AG09319 (cell line): ENCODE measurements at places on chromosomes 3 and 15.
A peak's percentile ranks its signal among the peaks of the same experiment; 100 is the strongest.

DNA sequence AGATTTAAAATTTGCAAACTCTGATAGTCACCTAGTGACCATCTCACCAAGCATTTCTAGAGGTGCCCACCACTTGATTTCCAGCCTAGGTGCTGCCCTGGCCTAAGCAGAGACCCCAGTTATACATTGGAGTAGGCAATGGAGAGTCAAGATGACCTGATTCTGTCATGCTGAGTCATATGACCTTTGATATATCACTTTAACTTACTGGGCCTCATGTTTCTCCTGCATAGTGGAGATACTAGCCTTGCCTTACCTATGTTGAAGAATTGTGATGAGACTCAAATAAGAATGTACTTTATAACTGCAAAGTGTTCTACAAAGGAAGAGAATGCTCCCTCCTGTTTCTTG lies 75.5 kb upstream of the XCR1 start:
- no peak for DNase-seq

DNA sequence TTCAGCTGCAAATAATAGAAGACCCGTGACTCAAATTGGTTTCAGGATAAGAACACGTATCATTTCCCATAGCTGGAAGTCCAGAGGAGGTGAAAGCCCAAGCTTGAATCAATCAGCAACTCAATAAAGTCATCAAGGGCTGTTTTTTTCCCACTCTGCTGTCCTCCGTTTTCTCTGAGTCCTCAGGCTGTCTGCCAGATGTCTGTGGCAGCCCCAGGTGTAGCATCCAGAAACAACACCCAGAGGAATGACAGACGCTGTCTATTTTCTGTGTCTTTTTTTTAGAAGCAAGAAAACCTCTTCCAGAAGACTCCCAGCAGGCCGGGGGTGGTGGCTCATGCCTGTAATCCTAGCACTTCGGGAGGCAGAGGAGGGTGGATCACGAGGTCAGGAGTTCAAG lies 204.4 kb downstream of the FAM43A start:
- DNase-seq: no peak

DNA sequence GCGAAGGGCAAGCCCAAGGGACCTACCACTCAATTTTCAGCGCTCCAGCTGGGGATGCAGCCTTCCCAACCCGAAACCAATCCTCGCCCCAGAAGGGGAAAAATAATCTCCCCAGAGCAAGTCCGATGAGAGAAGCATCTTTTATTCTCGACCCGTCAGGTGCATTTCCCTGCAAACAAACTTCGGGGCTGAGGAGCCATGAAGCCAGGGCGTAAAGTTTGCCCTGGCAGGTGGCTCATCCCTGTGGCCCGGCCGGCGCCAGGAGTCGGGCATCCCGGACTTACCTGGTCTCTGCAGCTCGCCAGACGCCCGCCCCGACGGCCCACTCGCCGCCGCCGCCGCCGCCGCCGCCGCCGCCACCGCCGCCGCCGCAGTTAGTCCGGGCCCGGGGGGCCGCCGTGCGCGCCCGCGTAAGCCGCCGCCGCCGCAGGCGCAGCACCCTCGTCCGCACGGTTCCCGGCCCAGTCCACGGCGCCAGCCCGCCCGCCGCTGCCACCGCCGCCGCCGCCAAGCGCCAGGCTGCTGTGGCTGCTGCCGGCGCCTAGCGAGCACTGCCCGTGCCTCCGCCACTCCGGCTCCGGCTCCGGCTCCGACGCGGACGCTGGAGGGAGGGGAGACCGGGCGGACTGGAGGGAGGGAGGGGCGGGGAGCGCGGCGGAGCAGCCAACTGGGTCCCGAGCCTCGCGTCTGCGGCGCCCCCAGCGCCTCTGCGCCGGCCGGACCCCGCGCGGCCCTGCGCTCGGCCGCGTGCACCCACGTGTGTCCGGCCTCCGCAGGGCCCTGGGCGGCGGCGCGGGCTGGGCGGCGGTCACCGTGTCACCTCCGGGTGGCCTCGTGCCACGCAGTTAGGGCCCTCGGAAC lies at the start of gene CNTN3:
CNTN3 (minus strand) TSS at position 553 of the 861 bp plus-strand sequence. CDS start 93,547 bp downstream, outside the sequence.
- no peak for DNase-seq

GRCh38 chr3:9855594-9855993 lies 11.8 kb upstream of the RPUSD3 start:
- no peak for DNase-seq

DNA sequence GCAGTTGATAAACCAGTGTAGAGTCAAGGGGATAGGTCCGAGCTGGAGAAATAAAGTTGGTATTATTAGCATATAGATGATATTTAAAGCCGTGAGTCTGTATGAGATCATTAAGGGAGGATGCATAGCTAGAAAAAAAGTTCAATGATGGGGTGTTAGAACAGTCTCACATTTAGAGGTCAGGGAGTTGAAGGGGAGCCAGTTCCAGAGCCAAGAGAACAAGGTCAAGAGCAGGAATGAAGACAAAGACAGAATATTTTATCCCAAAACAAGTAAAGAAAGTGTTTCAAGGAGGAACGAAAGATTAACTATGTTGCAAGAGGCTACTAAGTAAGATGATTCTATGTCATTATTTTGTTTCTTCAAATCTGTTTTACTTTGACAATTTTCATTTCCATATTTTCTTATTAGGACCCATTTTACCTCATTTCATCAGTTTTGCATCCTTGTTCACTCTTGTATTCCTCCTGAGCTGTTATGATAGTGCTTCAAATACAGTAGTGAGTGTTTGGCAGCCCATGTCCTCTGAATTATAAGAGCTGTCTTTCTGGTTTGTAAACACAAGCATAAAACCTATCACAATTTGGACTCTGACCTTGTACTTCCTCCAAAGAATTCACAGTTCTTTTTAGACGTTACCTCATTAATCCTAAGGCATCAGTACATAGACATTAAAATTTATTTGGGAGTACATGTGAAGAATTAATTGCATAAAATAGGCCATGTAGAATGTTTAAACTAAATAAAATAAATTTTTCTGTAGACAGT lies 695.7 kb upstream of the NECTIN3 start:
- no peak for DNase-seq

DNA sequence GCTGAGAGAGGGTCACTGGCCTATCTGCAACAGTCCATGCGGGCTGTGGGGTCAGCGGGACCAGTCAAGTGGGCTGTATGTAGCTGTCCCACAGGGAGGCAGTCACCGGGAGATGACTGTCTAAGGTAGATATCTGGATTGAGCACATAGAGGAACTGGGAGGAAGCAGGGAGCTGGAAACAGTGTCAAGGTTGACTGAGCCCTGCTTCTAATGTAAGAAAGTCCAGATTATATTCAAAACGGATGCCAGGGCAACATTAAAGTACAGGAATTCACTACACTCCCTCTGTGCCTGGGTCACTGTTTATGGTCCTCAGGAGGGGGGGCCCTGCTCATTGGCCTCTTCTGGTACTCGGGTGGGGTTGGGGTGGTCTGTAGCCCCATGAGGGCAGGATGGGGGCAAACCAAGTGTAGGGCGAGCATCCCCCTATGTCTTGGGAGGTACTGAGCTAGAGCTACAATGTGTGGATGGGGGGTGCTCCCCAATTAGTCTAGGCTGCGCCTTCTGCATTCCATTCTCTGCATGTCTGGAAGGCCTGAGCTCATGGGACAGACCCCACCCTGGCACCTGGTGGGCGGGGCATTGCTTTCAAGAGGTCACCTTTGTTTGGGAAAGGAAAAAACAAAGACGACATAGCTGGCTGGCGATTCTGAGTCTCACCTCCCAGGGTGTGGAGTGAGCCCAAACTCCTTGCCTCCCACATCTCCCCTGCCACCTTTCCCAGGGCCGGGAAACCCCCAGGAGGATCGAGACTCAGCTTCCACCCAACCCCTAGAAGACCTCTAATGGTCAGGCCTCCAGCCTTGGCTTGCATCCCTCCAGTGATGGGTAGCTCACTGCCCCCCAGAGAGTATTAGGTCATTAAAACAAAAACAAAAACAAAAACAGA lies 45.1 kb upstream of the C15orf39 start:
- no peak for DNase-seq

DNA sequence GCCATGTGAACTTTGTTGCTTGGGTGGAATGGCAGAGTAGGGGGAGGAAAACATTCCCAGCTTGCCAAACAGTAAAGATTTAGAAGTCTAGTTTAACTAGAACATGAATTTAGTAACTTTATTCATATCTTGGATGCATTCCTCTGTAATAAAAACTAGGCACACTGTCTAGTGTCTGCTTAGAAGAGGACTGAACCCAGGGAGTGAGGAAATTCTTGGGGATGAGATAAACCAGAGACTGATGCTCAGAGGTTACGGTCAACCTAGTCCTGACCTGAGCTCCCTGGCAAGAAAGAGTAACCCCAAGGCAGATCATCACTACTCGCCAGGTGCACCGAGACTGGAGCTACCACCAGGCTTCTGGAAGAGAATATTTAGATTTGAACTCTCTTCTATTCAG lies 58.2 kb downstream of the SNRK start:
- no peak for DNase-seq

DNA sequence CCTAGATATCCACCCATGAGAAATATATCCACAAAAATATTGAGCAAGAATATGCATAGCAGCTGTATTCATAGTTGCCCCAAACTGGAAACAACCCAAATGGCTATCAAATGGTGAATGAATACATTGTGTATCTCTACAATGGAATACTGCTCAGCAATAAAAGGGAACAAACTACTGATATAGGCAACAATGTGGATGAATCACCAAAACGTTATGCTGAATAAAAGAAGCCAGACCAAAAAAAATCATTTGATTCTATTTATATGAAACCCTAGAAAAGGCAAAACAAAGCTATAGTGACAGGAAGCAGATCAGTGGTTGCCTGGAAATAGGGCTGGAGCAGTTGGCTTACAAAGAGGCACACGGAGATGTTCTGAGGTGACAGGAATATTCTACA lies 15.5 kb upstream of the CMTM7 start:
- no peak for DNase-seq

DNA sequence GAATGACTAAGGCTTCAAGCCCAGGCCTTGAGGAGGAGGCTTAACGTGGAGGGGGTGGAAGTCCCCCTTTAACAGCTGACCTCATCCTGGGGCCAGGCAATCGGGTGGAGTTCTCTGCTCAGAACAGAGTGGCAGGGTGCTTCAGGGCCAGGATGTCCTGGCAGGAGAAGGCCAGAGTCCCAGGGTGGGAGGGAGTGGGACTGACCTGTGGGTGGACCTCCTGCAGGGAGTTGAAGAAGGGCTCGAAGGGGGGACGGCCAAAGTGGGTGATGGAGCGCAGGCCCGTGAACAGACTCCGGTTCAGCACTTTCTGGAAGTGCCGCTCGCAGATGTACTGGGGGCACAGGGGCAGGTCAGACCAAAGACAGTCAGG lies 19.6 kb downstream of the DUOX2 start:
- DNase-seq: no peak

- DNase-seq: no peak
These were observed 13.6 kb downstream of the ACKR2 start for GRCh38 chr3:42822828-42823227.

DNA sequence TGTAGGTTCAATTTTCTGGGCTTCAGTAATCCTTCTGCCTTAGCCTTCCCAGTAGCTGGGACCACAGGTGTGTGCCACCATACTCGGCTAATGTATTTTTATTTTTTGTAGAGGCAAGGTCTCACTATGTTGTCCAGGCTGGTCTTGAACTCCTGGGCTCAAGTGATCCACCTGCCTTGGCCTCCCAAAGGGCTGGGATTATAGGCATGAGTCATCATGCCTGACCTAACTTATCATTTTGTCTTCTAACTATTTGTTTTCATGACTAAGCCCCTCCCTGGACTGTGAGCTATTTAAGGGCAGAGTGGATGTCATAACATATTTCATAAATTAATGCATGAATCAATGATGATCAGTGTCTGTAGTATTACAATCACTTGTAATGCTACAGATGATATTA lies 56.1 kb upstream of the PIAS1 start:
- no peak for DNase-seq

- DNase-seq: no peak
These were observed 8.5 kb upstream of the PLXND1 start for GRCh38 chr3:129614927-129615363.

GRCh38 chr15:42996871-42997270 lies 76.3 kb upstream of the TTBK2 start:
- no peak for DNase-seq

DNA sequence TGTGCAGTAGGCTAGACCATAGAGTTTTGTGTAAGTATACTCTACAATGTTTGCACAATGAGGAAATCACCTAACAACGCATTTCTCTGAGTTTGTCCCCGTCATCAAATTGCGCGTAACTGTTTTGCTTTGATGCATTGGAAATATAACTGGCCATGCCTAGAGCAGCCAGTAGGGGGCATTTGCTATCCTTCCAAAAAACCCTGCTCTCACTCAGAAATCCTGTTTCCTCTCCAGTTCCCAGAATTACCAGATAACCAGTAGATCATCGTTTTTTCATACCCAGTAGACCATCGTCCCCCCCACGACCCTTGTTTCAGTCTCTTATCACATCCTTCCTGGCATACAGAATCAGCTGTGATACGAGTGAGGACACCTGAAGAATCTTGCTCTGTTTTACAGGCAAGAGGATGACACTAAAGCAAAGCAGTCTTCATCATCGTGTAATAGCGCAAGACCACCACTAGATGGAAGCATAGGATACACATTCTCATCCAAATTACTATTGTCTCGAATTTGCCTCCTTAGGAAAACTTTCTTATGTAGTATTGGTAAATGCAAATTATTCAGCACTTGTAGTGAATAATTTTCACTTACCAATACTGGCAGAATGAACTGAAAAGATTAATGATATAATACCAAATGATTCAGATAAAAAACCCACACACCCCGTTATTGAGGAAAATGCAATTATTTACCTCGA lies 4.4 kb upstream of the GABRR3 start:
- DNase-seq: peak; percentile 63

GRCh38 chr3:57544181-57545125 lies at the start of gene DNAH12:
TSS of gene DNAH12 (minus strand) at chr3:57544344. CDS start at chr3:57542870, 1,474 bp downstream.
- DNase-seq: no peak

DNA sequence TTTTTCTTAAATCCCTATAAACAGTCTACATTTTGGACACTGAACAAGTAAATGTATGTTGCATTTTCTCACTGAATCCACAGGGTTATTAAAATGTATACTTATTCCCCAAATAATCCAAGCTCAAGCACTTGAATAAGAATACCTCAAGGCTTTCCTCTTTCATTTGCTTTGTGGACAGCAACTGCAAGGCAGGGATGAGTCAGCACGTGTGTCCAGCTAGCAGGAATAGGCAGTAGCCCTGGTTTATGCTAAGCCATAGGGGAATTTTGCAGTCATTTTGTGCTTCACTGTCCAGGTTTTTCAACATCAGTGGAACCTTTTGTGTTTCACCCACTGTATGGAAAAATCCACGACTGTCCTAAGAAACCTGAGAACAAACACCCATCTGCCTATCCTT lies 96.7 kb upstream of the KCNMB2 start:
- no peak for DNase-seq

- no peak for DNase-seq
These were observed 26.7 kb upstream of the MED12L start for GRCh38 chr3:151058740-151059139.

DNA sequence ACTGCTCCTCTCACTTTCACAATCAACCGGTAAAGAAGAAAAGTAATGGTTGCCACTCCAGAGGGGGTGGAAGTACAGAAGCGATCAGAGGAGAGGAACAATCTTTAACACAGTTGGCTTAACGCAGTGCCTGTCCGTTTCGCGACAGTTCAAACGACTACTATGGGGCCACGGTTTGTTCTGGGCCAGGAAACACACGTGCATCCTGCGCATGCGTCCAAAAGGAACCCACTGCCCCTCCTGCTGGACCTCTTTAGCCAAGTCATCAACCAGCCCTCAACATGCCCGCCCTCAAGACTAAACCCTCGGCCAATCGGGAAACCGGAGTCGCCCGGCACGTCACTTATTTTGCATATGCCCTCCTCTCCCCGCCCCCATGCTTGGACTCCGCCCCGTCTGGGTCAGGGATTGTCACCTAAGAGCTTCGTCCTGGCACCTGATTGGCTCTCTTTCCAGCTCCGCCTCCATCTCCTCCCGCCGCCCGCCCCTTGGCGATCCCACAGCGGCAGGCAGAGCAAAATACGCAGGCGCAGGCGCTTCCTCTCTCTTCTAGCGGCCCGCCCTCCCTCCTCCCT lies 345 bp upstream of the CDV3 start:
- DNase-seq: peak; percentile 100
